ENCODE measurements at places on chromosomes 6 and 20.

DNA sequence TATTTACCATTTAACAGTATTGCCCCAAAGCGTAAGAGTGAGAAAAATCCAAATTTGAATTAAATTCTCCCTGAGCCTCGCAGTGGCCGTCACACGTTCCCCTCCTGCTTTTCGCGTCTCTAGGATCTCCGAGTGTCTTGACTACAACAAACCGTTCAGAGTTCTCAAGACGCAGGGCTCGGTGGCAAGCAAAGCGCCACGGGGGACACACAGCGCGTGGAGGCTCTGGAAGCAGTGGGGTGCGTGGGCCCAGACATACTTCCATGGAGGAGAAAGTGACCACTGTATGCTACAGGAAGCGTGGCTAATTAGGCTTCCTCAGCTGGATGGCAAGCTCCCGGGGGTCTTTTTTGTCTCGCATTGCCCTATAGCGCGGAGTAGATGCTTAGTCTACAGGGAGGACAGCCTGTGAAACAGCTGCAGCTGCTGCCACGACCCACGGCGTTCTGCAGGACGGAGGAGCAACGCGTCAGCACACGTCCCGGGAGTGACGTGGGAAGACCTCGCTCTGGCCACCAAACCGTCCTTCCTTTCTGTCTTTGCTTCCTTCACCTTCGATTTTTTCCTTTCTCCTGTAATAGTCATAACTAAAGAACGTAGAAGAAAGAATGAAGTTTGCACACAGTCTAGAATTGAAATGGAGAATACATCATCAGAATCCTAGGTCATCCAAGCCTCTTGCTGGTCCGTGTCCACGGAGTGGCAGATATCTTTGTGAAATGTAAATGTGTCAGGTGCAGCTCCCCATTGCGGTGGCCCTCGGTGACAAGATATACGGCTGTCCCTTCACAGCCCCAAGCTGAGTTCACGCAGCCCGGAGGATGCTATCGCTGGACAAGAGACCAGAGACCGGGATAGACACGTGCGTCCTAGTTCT is 104.2 kb upstream of the QKI start:
- DNase-seq: no peak

DNA sequence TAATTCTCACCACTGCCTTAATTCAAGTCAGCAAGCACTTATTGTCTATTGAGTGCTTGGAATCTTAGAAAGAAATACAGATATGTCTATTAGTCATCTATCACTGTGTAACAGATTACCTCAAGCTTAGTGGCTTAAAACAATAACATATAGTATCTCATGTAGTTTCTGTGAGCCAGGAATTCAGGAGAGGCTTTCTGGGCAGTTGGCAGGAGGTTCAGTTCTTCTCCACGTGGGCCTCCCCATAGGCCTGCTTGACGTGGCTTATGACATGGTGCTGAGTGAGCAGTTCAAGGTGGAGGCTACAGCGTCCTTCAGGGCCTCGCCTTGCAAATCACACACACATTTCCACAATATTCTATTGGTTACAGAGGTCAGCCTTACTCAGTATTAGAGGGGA is 69.7 kb downstream of the DTD1 start:
- no peak for DNase-seq

DNA sequence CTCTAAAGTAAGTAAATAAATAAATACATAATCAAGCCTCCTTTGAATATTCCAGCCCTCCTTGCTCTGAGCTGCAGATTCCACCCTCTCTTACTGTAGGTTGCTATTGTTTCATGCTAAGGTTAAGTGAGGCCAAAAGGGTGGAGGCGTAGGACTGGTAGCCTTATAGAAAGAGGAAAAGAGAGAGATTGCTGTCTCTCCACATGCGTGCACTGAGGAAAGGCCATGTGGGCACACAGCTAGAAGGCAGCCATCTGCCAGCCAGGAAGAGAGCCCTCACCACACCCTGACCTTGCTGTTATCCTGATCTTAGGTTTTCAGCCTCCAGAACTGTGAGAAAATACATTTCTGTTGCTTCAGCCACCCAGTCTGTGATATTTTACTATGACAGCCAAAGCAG is 87.4 kb upstream of the SHLD1 start:
- no peak for DNase-seq

- DNase-seq: no peak
Measured at GRCh38 chr6:36545767-36546307, 1.4 kb downstream of the STK38 start.

- no peak for DNase-seq
Measured at GRCh38 chr6:125688138-125688537, 61.3 kb upstream of the HEY2 start.

GRCh38 chr20:17497821-17498580 is 33.2 kb downstream of the BFSP1 start:
- DNase-seq: no peak

- no peak for DNase-seq
Measured at GRCh38 chr6:140976806-140977205, 1155.9 kb upstream of the GJE1 start.

GRCh38 chr20:33242319-33243100 is 6.7 kb downstream of the BPIFA1 start:
- DNase-seq: no peak

Measured in CD4-positive, alpha-beta T cell treated with Interleukin-1 beta for 1 hour (primary cell).